ENCODE measurements at places on chromosomes 5 and 9. TPM values are rescaled to one million over a fixed set of nuclear protein-coding genes. Genes with fewer than 3 reads are reported as not detected.

GRCh38 chr9:17793713-17794622 is 215.1 kb downstream of the SH3GL2 start:
- no peak for DNase-seq

- no peak for DNase-seq
These were observed 56.9 kb downstream of the PAM start for GRCh38 chr5:102811972-102812371.

DNA sequence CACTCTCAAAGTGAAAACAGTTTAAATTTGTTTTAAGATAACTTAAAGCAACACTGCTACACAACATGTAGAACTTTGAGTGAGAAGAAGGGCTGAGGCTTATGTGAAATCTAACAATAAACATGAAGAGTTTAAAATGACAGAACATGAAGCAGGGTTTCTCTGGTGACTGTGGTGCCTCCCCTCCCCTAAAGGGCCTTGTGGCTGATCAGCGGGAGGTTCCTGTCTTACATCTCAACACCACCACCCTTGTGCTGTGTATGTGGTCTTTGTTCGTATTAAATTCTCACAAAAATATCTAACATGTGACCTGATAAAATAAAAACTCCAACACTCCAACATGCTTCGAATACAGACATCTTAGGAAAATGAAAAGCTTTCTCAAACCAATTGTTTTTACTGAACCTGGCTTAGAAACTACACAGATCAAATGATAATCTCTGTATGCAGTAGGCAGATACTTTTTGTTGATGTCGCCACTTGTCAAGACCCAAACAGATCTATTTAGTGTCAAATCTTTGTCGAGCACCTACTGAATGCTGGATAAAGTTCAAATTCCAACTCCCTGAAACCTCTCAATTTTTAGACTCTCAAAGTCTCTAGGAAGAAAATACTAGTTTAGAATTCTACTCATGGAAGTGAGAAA is 9.9 kb upstream of the IQGAP2 start:
- DNase-seq = no peak

DNA sequence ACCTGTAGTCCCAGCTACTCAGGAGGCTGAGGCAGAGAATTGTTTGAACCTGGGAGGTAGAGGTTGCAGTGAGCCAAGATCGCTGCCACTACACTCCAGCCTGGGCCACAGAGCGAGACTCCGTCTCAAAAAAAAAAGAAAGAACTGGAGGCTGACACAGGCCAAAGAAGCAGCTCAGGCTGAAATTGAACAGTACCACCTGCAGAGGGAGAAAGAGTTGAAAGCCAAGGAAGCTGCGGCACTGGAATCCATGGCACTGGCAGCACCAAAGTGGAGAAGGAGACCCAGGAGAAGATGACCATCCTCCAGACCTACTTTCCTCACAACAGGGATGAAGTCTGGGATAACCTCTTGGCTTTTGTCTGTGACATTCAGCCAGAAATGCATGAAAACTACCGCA is 11.3 kb upstream of the TMEM141 start:
- no peak for DNase-seq

Gene HNRNPA0
- total RNA-seq = 20.0 TPM

GRCh38 chr5:72112389-72112788 is 5.1 kb downstream of the MAP1B start:
- no peak for DNase-seq

Gene SNCAIP
- 1.3 TPM for total RNA-seq

DNA sequence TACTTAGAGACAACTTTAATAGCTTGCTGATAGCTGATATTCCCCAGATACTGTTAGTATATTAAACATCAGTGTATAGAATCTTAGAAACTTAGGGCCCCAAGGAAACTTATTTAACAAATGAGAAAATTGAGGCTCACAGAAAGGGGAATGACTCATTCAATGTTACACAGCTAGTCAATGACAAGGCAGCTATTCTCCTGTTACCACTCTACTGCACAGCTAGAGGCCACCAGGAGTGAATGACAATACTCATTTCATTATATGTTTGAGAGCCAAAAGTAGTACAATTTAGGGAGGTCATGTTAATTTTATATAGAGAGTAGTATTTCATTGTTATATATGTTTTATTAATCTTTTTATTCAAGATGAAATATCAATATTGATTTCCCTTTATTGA is 33.2 kb upstream of the PCDHB1 start:
- no peak for DNase-seq

DNA sequence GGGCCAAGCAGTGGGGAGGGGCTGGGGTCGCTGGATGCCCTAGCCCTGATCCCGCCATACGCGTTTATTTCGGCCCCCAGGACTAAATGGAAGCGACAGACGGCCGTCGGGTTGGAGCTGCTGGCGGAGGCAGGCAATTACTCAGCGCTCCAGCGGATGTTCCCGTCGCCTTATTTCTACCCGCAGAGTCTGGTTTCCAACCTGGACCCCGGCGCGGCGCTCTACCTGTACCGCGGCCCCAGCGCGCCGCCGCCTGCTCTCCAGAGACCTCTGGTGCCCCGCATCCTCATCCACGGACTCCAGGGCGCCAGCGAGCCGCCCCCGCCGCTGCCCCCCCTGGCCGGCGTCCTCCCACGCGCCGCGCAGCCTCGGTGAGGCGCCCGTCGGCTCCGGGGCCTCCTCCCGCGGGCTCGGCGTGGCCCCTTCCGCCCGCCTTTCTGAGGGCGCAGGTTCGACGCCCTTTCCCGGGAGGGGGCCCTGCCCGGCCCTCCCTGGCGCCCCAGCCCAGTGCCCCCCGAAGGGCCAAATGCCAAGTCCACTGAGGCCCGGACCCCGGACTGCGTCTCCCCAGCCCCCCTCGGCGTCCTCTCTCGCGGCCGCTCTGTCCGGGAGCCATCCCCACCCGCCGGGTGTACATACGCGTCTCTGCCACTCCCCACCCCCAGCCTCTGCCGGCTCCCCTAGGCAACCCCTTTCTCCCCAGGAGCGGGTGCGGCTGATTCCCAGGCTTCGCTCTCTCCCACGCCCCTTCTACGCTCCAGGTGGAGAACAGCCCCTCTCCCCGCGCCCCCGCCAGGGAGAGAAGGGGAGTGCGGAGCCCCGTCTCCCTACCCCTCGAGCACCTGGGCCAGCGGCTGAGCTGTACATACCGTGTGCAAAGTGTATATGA is 7.0 kb downstream of the BARHL1 start:
- no peak for DNase-seq

GRCh38 chr5:132883261-132883834 is 9.9 kb downstream of the LEAP2 start:
- DNase-seq = no peak
